ENCODE measurements at places on chromosomes 2 and 18. TPM values are rescaled to one million over a fixed set of nuclear protein-coding genes. Genes with fewer than 3 reads are reported as not detected.

The HOXD9 gene
- total RNA-seq: not detected

The ALK gene
- not detected for total RNA-seq

The ATP8B1 gene
- total RNA-seq: not detected

The DUSP19 gene
- total RNA-seq: 3.7 TPM

The ERFE gene
- not detected for total RNA-seq

The RRM2 gene
- 0.42 TPM for total RNA-seq

The SNED1 gene
- 90.1 TPM for total RNA-seq

The MAP3K2 gene
- total RNA-seq: 87.2 TPM

The ITM2C gene
- total RNA-seq: 24.1 TPM

The WDR33 gene
- 84.9 TPM for total RNA-seq

The CLASP1 gene
- total RNA-seq: 68.7 TPM

The RPRM gene
- not detected for total RNA-seq

The UGT1A4 gene
- not detected for total RNA-seq

The NAT8 gene
- not detected for total RNA-seq

The C1GALT1C1L gene
- not detected for total RNA-seq

The STPG4 gene
- total RNA-seq: 0.72 TPM

The TUBA4B gene
- total RNA-seq: not detected

The TUBA3E gene
- total RNA-seq: not detected

The KCNG3 gene
- not detected for total RNA-seq

The TMEM169 gene
- 3.6 TPM for total RNA-seq

The SERPINB12 gene
- total RNA-seq: not detected

The TIMM21 gene
- 24.2 TPM for total RNA-seq

The LTBP1 gene
- total RNA-seq: 0.44 TPM

The PID1 gene
- total RNA-seq: 0.47 TPM

The KCNJ13 gene
- not detected for total RNA-seq

The OXER1 gene
- total RNA-seq: not detected

The PCARE gene
- not detected for total RNA-seq

The KYNU gene
- 0.73 TPM for total RNA-seq

The TPO gene
- total RNA-seq: not detected

The SLC9A4 gene
- not detected for total RNA-seq

The AAMP gene
- 66.2 TPM for total RNA-seq

The CFC1 gene
- total RNA-seq: not detected

The LYPD6B gene
- total RNA-seq: not detected

The NT5DC4 gene
- total RNA-seq: not detected

The HOXD12 gene
- total RNA-seq: not detected

The OR6B2 gene
- total RNA-seq: not detected

The KCNS3 gene
- not detected for total RNA-seq

The KLHL14 gene
- not detected for total RNA-seq

The TRIM43 gene
- total RNA-seq: not detected

The COLEC11 gene
- not detected for total RNA-seq

The FNDC4 gene
- not detected for total RNA-seq

The AFF3 gene
- total RNA-seq: 3.9 TPM

The UGT1A8 gene
- total RNA-seq: not detected

The CDH20 gene
- not detected for total RNA-seq

The PARD3B gene
- total RNA-seq: 1.2 TPM

The MAL gene
- total RNA-seq: 108 TPM

The CHRNG gene
- total RNA-seq: not detected

The SOX11 gene
- total RNA-seq: not detected

The DSG3 gene
- total RNA-seq: not detected

The TMEM18 gene
- total RNA-seq: 26.2 TPM

The DLX2 gene
- not detected for total RNA-seq

The PAX8 gene
- total RNA-seq: 2.3 TPM
